Right renal pelvis (tissue), 4 donors: ENCODE measurements at places on chromosomes 7 and 10.
A peak's percentile ranks its signal among the peaks of the same experiment; 100 is the strongest.

DNA sequence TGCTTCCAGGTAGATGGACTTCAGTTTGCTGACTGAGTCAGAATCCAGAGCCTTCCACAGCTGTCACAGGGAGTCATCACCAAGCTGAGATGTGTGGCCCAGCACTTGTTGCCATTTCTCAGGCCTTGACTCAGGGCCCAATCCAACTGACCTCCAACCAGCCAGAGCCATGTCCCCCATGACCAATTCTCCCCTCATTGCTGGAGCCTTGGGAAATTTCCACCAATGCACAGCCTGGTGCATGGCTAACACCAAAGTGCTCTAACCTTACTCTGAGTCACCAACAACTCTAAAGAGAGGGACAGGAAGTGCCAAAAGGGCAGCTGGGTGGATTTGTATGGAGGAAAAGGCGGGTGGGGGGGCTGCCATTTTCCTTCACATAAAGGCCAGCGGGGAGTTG lies 13.4 kb upstream of the GLI3 start:
- DNase-seq: no peak

DNA sequence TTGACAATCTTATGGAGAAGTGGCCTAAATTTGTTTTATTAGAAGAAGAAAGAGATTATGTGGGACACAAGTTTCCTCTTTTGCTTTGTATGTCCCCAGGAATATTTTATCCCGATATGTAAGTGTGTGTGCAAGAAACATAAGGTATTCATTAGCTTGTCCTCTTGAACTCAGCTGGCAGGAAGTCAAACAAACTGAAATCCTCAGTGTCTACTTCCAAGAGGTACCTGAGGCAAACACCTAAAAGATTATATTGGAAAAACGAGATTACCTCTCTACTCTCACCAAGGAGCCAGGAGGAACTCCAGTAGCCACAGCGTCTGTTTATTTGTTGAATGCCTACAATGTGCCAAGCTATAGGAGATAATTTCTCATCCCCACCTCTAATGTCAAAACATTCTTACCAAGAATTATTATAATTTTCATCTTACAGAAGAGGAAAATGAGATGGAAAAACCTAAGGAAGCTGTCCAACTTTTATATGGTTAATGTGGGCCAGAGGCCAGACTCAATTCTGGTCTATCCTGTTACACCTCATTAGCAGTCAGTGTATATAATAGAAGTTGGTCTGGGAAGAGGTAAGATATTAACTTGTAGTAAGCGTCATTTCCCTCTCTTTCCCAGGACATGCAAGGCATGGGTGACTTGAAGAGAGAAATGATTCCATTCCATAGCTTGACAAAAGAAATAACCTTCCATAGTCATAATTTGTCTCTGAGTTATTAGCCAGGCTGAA lies 692.7 kb downstream of the MAGI2 start:
- DNase-seq: no peak

DNA sequence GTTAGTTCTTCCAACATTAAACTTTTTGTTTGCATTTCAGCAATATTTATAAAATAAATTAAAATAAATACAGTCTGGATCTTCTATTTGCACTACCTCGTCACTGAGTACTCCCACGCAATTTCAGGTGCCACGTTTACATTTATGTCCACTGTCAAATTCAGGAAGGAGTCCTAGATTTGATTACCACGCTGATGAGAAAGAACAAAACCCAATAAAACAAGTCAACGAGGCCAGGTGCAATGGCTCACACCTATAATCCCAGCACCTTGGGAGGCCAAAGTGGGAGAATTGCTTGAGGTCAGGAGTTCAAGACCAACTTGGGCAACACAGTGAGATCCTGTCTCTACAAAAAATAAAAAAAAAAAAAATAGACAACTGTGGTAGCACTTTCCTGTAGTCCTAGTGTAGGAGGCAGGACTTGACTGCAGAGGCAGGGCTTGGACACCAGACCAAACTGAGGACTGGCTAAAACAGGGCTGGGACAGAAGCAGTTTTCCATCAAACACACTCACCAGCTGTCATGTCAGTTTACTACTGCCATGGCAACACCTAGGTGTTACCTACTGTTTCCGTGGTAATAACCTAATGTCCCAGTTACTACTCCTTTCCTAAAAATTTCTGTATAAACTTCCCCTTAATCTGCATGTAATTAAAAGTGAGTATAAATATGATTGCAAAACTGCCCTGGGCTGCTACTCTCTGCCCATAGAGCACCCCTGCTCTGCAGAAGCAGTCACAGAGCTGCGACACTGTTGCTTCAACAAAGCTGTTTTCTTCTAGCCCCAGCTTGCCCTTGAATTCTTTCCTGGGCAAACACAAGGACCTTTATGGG lies 341.7 kb downstream of the PARD3 start:
- no peak for DNase-seq

GRCh38 chr10:126114884-126115555 lies 218.7 kb downstream of the FANK1 start:
- DNase-seq: no peak

GRCh38 chr7:77940647-77941046 lies 142.1 kb downstream of the PHTF2 start:
- peak; percentile 7 for DNase-seq

DNA sequence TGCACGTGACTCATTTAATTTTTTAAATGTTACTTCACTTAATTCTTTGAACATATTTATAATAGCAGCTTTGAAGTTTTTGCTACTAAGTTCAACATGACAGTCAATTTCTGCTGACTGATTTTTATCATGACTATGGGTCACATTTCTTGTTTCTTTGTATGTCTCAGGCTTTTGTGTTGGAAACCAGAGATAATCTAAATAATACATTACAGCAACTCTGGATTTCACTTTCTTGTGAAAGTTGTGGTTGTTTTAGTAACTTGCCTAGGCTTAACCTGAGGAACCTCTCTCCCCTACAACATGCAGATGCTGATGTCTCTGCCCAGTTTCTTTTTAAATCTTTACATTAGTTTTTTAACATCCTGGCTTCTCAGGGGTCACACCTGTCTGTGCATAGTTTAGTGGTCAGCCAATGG lies 180.8 kb downstream of the CCDC71L start:
- no peak for DNase-seq

- no peak for DNase-seq
These were observed 62.6 kb upstream of the HECTD2 start for GRCh38 chr10:91347529-91347928.

GRCh38 chr10:32189400-32190084 lies 133.3 kb upstream of the KIF5B start:
- DNase-seq: no peak

GRCh38 chr7:54860003-54860775 lies 101.2 kb upstream of the SEC61G start:
- DNase-seq: no peak
